ENCODE measurements at places on chromosomes 13 and 19.

GRCh38 chr19:20278342-20278741 is 111.3 kb downstream of the ZNF486 start:
- no peak for DNase-seq

DNA sequence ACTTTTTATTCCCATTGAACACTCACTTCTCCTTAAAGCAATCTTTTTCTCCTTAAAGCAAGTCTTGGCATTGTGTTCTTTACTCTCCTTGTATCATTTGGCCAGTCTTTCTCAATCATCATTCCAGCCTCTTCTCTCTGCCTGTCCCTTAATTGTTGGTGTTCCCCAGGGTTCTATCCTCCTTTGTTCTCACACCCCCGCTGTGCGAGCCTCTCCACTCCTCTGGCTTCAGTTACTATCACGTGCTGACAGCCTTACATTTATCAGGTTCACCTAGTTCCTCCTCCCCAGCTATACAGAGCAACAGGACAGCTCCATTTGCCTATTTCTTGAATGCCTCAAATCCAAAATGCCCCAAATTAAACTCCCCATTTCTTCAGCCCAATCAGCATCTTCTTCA is 24.6 kb downstream of the CYSLTR2 start:
- no peak for DNase-seq

DNA sequence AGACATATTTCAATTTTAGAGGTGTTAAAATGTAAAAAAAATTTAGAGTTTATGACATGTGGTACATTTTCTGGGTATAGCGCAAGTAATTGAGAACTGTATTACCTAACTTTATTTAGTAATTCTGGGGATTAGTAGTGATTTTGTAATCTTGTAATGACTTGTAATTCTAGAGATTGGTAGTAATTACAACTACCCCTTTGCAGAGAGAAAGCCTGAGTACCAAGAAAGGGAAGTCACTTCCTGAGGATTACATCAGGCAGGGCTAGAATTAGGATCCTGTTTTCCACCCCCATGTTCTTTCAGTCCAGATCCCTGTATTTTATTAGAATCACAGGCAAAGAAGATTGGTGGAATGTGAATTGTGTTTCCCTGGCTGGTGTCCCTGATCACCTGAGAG is 274.9 kb downstream of the KCNRG start:
- DNase-seq = no peak

- DNase-seq = no peak
These were observed 9.1 kb upstream of the POP4 start for GRCh38 chr19:29596885-29597525.

- no peak for DNase-seq
These were observed 2.4 kb downstream of the CDX2 start for GRCh38 chr13:27966641-27967202.

DNA sequence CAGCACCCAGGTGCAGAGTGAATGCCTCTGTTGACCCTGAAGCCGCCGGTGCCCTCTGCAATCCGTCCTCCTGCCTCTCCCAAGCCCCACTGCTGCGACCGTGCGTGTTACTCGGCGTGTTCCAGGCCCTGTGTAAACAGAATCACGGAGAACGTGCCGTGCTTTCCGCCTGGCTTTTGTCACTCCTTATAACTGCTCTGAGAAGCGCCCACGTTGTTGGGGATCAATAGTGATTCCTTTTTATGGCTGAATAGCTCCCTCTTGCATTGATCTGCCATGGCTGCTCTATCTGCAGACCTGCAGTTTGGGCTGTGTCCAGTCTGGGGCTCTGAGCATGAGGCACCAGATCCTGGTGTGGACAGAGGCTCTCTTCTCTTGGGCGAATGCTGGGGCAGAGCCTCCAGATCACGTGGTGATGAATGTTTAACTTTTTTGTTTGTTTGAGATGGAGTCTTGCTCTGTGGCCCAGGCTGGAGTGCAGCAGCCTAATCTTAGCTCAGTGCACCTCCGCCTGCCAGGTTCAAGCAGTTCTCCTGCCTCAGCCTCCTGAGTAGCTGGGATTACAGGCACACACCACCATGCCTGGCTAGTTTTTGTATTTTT is 15.8 kb downstream of the ADPRHL1 start:
- no peak for DNase-seq

DNA sequence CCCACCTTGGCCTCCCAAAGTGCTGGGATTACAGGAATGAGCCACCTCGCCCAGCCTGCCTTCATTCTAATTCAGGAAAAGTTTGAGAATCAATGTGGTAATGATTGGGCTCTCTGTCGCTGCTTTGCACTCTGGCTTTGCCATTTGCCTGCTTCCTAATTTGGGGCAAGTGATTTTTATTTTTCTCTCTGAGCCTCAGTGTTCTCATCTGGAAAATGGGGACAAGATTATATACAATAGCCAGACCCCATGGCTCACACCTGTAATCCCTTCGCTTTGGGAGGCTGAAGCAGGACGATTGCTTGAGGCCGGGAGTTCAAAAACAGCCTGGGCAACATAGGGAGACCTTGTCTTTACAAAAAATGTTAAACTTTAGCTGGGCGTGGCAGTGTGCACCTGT is 3.8 kb downstream of the RYR1 start:
- DNase-seq = no peak
